ENCODE measurements at places on chromosomes 12 and 14. TPM values are rescaled to one million over a fixed set of nuclear protein-coding genes. Genes with fewer than 3 reads are reported as not detected.

DNA sequence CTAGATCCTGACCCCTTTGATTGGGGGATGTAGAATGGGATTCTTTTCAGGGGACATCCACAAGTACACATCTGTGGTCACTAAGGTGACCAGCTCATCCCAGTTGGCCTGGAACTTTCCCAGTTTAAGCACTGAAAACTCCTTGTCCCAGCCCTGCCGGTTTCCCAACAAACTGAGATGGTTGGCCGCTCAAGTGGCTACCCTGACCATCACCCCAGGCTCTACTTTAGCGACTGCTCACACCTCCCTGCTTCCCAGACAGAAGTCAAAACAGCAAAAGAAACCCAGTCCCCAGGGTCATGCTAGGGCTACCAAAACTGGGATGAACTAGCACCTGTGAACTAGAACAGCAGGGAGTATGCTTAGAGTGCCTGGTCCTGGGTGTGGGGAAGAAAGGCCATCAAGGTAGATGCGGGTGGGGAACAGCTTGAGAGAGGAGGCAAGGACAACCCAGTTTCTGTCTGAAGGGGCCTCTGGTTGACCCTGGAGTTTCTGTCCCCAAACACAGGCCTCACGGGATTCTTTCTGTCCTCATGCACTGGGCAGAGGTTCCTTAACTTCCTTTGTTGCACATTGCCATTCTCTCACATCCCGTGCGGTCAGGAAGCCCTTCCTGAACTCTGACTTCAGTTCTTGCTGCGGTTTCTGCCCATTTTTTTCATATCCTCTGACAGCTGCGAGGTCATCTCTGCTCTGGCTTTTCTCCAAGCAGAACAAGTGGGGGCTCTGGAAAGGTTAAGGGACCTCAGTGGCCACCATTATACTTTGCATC lies 1.6 kb downstream of the LTB4R start:
- peak; percentile 72 for DNase-seq

GPR68 gene
- not detected for total RNA-seq

- no peak for DNase-seq
Measured at GRCh38 chr14:78297858-78298257, 127.7 kb downstream of the NRXN3 start.

DNA sequence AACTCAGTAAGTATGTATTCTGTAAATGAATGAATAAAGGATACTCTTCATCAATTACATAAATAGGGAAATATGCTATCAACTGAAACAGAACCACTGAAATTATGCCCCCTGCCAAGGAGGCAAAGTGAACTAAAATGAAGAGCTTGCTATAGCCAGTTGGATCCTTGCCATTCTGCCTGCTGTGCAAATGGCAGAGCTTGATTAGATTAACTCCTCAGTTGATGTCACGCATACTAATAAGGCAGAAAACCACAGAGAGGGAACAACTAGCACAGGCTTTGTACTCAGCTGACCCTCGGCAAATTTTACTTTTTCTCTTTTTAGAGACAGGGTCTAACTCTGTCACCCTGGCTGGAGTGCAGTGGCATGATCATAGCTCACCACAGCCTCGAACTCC lies 36.7 kb upstream of the FERMT2 start:
- peak; percentile 62 for DNase-seq

GRCh38 chr12:10147714-10148403 lies 17.9 kb upstream of the CLEC7A start:
- no peak for DNase-seq

C14orf180 gene
- not detected for total RNA-seq

DNA sequence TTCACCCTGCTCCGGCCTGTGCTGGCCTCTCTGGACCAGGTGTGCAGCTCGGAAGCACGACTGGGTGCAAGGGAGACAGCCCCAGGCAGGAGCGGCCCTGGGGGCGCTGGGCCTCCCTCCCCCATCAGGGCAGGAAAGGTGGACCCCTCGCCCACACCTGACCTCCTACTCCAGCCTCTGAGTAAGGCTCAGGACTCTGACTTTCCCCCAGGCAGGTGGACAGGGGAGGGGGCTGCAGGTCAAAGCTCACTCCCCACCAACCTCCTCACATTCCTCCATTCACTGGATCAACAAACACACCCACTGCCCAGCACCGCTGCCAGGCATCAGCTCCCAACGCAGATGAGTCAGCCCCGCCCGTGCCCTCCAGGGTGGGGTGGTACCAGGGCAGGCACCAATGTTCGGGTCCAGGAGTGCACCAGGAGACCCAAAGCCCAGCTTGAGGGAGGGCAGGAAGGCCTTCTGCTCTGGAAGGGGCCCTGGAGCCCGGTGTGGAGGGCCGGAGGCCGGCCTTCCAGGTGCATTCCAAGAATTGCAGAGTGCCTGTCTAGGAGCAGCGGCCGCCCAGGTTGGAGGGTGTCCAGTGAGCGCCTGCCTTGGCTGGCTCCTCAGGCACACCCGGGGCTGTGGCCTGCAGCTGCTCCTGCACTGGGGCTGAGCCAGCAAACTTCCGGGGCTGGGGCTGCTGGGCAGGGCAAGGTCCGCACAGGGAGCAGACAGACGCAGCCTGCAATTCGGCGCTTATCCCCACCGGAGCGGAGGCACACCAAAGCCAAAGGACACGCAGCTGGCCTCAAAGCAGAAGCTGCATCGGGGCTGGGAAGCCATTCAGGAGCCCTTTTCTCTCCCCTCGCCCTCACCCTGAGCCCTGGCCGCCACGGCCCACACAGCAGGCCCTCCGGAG lies 1.6 kb upstream of the INF2 start:
- DNase-seq: peak; percentile 94

RIPK3 gene
- total RNA-seq: 6.0 TPM

DNA sequence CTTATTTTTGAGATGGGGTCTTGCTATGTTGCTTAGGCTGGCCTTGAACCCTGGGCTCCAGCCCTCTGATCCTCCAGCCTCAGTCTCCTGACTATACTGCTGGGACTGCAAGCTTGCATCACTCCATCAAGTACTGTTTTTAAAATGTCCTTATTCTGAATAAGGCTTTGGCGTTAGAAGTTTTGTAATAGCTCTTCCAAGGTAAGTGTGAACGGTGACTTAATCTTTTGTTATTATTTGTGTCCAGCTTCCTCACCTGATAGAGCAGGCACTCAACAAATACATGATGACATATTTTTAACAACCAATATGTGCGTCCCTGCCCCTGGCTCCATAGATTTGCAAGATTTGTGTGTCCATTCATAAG lies 1.4 kb downstream of the C1RL start:
- DNase-seq: no peak

DNA sequence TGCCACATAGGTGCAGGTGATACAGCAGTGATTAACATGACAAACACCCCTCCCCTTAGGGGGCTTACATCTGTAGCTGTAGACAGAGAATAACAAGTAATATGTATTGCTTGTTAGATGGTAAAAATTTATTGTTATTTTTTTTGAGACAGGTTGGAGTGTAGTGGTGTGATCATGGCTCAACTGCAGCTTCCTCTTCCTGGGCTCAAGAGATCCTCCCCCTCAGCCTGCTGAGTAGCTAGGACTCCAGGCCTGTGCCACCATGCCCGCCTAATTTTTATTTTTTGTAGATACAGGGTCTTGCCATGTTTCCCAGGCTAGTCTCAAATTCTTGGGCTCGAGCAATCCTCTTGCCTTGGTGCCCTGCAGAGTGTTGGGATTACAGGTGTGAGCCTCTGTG lies 19.8 kb downstream of the DIP2B start:
- DNase-seq: no peak

GRCh38 chr12:114744691-114745090 lies 60.7 kb upstream of the TBX3 start:
- no peak for DNase-seq

GRCh38 chr12:90510948-90511347 lies 444.0 kb downstream of the CCER1 start:
- DNase-seq: no peak

- DNase-seq: no peak
Measured at GRCh38 chr12:62581288-62582064, 114.8 kb downstream of the MON2 start.

DNA sequence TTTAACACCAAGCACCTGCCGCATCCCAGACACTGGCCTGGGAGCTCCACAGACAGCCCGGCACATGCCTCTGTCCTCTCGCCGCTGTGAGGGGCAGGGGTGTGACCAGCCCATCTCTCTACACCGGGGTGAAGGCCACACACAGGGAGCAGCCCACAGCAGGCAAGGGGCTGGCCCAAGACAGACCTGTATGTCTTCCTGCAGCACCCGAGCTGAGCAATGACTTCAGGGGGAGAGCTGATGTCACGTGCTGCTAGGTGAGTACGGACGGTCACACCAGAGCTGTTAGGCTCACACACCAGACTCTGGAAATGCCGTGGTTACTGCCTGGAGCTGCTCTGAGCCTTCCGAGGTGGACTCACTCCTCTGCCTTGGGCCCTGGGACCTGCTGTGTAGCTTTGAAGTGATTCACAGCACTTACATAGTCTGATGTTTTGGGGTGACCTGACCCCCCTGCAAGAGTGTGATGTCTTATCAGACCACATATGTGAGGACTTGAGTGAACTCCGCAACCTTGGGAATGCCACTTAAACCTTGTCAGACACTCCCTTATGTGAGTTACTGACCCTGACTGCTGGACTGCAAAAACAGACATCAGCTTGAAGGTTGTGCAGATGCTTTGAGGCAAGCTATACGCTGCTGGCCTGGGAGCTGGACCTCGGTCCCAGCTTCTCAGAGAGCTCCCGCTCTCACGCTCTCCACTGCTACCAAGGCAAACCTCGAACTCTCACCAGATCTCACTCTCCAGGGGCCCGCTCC lies 1.8 kb downstream of the XRCC3 start:
- DNase-seq: no peak

IGFBP6 gene
- 154 TPM for total RNA-seq

TEAD4 gene
- total RNA-seq: 25.1 TPM

- no peak for DNase-seq
Measured at GRCh38 chr14:105356927-105357326, 41.4 kb upstream of the TEX22 start.

DNA sequence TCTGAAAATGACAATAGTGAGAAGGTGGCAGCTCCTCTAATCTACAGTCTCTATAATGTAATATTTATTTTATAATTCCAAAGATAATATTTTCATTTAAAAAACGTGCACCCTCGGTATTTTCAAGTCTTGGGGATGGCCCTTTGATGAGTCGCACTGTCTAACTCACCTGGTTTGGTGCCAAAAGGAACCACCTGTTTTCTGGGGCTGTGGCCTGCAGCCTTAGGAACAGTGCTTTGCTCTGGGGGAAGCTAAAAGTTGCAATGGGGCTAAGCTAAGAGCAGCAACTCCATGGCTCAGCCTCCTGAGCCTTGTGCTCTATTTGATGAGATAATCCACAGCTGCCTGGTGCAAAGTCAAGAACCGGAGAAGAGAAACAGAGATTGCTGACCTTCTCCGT lies 6.4 kb upstream of the ENDOU start:
- DNase-seq: no peak

DNA sequence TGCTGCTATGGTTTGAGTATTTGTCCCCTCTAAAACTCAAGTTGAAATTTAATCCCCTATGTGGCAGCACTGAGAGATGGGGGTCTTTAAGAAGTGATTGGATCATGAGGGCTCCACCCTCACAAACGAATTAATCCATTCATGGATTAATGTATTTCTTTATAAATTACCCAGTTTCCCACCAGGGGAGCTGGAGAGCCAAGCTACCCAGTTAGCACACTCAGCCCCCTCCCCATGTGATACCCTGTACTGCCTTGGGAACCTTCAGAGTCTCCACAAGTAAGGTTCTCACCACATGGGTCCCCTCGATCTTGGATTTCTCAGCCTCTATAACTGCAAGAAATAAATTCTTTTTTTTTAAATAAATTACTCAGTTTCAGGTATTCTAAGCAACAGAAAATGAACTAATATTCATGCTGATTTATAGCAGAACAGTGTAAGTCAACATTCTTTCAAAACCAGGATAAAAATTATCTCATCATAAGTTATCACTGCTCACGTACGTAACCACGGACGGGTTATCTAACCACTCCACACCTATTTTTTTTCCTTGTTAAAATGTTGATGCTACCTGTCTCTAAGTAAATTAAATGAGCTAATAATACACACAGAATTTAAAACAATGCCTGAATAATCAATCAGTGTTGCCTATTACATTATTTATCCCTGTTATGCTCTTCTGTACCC lies 3.6 kb downstream of the NAP1L1 start:
- DNase-seq: no peak

DNA sequence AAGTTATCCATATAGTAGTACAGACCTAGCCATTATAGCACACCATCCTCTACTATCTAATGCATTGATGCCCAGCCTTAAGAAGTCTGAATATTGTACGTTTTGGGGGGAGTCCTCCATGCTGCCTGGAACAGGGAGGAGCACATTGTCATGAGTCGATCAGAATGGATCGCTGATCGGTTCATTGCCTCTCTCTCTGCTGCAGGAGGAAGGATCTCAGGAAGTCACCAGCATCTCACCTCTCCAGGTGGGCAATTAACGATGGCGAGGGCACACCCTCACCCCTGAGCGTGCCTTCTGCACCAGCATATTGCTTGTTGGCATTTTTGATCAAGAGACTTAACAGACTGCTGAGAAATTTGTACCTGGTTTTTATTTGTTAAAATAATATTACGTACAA lies 11.5 kb downstream of the CCND2 start:
- no peak for DNase-seq

MANSC4 gene
- total RNA-seq: not detected

DNA sequence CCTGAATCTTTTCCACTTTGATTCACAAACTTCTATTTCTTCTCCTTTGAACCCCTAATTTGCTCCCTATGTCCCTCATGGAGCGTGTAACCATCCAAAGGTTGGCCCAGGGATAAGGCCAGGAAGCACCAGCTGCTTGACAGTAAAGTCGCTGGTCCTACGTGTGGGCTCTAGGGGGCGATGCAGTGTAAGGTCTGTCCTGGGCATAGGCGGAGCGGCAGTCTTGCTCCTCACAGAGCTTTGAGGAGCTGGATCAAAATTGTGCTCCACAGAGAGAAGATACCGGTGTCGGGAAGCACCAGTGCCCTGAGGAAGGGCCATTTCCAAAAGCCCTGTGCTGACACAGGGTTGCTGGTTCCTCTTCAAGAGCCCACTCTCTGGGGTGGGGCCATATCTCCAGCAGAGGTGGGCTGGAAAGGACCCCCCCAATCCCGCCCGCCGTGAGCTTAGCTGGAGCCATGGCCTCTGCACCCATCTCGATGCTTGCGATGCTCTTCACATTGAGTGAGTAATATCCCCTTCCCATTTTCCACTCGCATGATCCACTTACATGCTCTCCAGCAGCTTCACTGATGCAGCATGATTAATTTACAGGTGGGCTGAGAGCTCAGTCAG lies 49.9 kb upstream of the OR4E1 start:
- DNase-seq: no peak

DNA sequence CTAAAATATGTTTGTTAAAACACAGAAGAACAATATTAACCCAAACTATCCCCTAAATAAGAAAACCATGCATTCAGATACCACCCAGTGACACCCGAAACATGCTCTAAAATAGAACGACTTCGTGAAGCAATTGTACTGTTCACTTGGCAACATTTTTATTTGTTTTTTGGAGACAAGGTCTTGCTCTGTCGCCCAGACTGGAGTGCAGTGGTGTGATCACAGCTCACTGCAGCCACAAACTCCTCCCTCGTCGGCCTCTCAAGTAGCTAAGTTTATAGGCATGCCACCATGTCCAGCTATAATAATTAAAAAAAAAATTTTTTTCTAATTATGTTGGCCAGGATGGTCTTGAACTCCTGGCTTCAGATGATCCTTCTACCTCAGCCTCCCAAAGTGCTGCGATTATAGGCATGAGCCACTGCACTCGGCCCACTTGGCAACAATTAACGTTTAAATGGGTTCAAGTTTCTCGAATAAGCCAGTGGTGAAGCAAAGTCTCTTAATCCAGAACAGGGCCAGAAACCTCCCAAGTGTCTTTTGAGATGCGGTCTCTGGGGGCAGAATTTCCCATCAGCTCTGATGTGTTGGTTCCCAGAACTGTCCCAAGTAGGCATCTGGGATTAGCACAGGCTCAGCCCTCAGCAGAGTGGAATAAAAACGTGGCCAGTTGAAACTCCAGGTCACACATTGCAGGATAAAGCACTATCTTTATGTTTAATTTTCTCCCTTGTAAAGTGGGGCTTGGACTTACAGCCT lies 74.5 kb downstream of the TMCC3 start:
- no peak for DNase-seq

Measured in body of pancreas (tissue), 4 donors.